ENCODE measurements at places on chromosomes 11 and 22. TPM values are rescaled to one million over a fixed set of nuclear protein-coding genes. Genes with fewer than 3 reads are reported as not detected.
A peak's percentile ranks its signal among the peaks of the same experiment; 100 is the strongest.

The ATG13 gene
- total RNA-seq = 125 TPM

The MRPL16 gene
- 38.0 TPM for total RNA-seq

The MYO18B gene
- 0.14 TPM for total RNA-seq

The EHF gene
- total RNA-seq = not detected

The MRGPRX3 gene
- total RNA-seq = not detected

The OR52I2 gene
- not detected for total RNA-seq

DNA sequence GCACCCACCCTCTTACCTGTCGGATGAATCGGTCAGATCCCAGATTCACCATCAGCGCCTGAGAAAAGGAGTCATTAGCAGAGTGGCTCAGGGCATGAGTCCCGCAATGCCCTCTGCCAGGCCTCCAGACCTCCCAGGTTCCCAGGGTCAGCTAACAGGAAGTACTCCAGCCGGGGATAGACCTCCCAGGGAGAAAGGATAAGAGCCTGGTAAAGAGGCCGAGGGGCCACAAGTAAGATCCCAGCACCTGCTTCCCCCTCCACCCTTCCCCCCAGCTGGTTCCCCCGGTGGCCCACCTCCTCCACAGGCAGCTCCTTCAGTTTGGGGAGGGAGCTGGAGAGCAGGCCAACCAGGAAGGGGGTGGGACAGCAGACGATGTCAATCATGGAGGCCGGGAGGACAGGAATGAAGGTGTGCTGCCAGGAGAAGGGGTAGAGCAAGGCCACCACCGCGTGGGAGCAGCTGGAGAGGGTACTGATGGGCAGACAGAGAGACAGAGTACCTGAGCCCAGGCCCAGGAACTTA lies 16.4 kb downstream of the RPL27A start:
- no peak for DNase-seq

- peak; percentile 52 for DNase-seq
Measured at GRCh38 chr11:35047179-35047578, 91.8 kb upstream of the CD44 start.

GRCh38 chr11:76408171-76408965 lies 27.2 kb downstream of the GVQW3 start:
- no peak for DNase-seq

- DNase-seq = no peak
Measured at GRCh38 chr22:20816559-20816958, 42.1 kb downstream of the PI4KA start.

DNA sequence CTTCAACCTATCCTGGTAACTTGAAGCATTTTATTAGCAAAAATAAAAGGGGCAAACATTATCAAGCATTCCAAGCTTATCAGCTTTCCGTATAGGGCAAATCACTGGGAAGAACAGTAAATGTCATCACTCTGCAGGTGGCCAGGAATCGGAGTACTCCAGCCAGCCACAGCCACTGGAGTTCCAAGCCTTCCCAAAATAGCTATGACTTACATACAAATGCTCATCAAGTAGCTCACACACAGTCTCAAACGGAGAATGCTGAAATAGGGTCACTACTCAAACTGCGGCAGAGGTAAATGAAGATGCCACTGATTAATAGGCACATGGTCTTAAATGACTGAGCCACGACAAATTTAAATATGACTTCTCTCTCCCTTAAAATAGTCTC lies 2.1 kb downstream of the USP28 start:
- no peak for DNase-seq

DNA sequence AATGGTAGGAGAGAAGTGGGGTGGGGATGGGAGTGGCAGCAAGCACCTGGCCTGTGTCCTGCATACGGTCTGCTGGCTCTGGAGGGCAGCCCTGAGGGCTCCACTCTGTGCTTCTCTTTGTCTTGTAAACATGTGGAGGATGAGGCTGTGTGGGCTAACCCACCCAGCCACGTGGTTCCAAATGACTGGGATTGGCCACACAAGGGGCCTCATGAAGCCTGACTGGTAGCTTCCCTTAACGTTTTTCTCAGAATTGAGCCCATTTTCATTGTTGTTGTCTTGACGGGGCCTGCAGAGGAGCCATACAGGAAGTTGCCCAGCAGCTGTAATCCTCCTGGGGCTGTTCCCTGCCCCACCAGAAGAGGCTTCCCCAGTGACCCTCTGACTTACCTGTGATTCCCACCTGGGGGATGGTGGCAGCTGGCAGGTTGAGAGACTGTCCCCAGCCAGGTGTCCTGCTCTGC lies 18.0 kb downstream of the DERL3 start:
- no peak for DNase-seq

DNA sequence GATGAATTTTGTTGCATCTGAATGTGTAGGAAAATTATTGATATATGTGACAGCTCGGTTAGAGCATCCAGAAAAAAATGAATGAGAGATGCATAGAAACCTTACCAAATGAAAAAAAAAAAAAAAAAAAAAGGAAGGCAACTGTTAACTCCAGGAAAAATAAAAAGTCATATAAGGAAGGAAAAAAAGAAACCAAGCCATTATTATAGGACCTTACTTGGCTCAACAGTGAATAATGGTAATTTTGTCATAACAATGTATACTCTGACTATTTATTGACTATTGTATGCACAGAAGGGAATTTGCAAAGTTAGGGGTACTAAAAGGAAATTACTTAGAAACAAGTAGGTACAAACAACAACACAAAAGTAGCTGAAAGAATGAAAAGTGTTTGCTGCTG lies 2.0 kb downstream of the DHCR7 start:
- DNase-seq = no peak

GRCh38 chr22:35629406-35630216 lies 12.5 kb upstream of the MB start:
- peak; percentile 47 for DNase-seq

DNA sequence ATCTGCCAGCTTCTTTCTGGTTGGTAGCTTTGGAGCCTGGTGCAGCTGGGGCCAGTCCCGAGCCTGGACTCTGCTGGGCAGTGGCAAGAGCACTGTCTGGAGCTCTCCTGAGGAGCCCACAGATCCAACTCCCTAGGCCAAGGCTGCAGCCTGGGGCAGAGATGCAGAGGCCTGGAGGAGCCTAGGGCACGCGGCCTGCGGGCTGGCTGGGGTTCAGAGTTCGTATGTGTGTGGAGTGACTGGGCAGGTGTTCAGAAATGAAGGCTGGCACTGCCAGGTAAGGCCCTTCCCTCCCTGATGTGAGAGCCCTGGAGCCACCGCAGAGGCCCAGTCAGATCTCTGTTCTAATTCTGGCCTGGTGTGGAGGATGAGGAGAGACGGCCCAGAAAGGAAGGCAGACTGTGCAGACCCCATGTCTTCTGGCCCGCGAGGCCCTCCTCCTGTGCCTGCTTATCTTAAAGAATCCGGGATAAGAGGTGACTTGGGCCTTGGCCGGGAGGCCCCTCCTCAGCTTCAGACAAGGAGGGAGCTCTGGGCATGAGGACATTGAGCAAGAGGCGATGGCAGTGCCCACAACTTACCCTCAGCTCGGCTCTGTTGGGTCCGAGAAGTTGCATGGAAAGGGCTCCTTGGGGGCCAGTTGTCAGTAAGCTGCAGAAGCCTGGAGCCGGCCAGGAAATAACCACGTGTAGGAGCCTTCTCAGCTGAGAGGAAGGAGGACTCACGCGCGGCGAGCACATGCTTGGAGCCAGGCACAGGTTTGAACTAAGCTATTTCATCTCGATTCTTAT lies 62.2 kb upstream of the B3GAT1 start:
- no peak for DNase-seq

GRCh38 chr11:97354026-97354425 lies 964.2 kb downstream of the JRKL start:
- DNase-seq = no peak

- DNase-seq = no peak
Measured at GRCh38 chr22:28989484-28989883, 72.1 kb downstream of the C22orf31 start.

DNA sequence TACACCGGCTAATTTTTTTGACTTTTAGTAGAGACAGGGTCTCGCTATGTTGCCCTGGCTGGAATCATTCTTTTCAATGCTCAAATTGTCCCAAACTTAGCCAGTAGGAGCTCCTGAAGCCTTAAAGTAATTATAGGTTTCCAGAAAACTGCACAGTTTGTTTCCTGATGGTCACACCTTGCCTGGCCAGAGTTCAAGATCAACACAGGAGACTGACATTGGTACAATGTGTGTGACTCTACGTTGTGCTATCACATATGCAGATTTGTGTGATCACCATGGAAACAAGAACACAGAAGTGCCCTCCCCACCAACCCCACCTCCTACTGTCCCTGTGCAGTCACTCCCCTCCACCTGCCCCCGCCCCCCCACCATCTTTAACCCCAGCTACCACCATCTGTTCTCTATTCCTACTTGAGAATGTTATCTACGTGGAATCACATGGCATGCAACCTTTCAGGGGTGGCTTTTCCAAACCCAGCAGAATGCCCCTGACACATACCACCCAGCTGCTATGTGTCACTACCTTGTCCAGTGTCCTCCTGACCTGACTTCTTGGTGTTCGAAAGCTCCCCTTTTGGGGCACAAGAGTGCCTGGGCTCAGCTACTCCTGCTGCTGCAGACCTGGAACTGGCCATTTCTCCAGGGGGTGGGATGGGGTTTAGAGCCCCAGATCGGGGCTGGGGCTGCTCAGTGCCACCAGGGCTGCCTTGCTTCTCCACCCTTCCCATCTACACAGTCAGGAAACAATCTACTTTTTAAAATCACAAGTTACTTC lies 6.1 kb upstream of the NAP1L4 start:
- no peak for DNase-seq

DNA sequence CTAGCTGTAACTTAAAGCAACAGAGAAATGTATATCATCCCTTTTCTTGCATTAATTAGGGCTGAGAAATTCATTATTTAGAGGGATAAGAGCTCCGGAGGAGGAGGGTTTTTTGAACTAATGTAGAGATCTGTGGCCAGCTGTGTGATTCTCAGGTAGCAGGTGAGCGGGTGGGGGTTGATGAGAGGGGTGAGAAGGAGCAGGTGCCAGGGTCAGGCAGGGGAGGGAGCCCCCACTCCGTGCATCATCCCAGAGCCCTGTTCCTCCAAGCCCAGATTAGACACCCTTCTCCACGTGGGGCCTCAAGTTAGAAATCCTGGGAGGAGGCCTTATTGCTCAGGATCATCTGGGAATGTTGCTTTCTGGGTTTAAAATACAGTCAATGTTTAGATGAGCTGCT lies 24.9 kb downstream of the ZBTB16 start:
- DNase-seq = no peak

DNA sequence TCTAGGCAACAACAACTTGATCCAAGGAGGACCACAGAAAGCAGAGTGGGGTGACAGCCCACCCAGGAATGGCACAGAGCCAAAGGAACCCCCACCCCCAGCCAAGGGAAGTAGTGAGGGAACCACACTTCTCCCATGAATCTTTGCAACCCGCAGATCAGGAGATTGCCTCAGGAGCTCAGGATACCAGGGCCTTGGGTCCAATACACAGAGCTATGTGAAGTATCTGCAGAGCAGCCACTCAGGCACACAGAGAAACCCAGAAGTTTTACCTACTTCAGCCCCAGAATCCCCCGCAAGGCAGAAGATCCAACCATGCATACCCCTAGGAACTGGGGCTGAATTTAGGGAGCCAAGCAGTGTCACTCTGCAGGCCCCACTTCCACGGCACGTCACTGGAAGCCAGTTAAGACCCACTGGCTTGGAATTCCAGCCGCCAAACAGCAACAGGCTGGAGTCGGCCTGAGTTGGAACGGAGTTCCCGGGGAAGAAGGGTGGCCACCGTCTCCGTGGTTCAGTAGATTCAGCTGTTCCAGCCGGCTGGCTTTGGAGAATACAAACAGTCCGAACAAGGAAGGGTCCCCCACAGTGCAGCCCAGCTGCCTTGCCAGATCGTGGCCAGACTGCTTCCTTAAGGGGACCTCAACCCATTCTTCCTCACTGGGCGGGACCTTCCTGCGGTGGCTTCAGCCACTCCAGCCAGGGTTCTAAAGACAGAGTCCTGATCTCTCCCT lies 174.1 kb downstream of the TTC28 start:
- no peak for DNase-seq

- no peak for DNase-seq
Measured at GRCh38 chr11:69311767-69312385, 17.9 kb downstream of the MYEOV start.

DNA sequence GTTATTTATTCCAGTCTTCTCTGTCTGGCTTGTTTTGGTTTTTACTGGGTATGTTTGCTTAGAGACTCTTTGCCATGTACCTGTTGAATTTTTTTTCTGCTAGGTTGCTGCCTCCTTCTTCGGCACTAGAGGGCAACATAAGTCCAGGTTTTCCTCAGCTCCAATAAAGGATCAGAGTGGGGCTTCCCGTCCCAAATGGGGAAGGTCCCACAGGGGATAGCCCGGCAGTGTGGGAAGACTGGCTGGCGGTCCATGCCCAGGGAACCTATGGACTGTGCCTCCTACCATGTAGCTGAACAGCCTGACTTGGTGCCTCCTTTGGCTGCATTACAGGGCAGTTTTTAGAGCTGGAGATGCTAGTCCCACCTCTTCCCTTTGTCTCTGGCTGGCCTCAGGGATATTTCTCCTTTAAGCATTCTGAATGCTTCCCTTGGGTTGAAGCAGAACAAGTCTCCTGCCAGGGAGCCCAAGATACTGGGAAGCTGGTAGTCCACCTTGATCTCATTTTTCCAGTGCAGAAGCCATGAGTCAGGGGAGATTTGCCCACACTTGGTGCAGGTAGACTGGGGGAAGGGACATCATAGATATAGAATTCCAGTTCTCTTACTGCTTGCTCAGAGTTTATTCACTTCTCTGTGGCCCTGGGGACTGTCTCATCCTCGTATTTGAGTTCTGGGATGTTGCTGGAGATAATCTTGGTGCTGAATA lies 60.2 kb downstream of the BRD1 start:
- peak; percentile 71 for DNase-seq
